ENCODE measurements at places on chromosomes 3 and 15. TPM values are rescaled to one million over a fixed set of nuclear protein-coding genes. Genes with fewer than 3 reads are reported as not detected.

- DNase-seq, result no peak
These were observed 3.6 kb upstream of the DNAJB8 start for GRCh38 chr3:128470134-128470899.

DNA sequence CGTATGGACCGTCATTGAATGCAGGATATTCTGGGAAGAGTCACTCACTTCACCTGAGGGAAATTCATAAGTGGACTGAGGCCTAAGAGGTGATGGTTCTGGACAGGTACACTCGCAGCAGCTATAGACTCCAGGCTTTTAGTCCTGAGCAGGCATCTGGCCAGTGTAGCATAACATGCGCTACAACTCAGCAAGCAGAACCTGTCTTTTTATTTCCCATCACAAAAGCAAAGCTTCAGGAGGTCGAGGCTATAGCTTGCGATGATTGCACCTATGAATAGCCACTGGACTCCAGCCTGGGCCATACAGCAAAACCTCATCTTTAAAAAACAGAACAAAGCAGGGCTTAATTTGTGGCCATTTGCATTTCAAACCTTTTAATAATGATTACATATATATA, 185.8 kb downstream of the KCNH8 start:
- no peak for DNase-seq

DNA sequence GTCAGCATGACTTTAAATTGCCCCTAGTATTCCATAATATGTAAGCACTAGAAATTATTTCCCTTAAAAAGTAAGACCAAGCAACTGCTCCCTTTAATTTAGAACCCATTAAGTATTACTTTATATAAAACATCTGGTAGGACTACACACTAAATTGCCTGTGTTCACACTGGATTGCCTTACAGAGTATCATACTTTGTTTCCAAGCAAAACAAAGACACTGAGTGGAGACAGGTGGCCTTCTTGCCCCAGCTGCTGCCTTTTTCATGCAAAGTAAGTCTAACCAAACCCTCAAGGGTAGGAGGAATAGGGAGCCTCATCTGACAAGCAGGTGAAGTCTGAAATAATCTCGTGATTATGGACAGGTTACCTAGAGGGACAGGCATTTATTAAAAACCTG, 87.3 kb downstream of the PEX5L start:
- DNase-seq, result no peak

The C3orf22 gene
- total RNA-seq, result not detected
